ENCODE measurements at places on chromosomes 5 and 9.

GRCh38 chr9:94867842-94868312 lies 141.4 kb downstream of the AOPEP start:
- no peak for DNase-seq

DNA sequence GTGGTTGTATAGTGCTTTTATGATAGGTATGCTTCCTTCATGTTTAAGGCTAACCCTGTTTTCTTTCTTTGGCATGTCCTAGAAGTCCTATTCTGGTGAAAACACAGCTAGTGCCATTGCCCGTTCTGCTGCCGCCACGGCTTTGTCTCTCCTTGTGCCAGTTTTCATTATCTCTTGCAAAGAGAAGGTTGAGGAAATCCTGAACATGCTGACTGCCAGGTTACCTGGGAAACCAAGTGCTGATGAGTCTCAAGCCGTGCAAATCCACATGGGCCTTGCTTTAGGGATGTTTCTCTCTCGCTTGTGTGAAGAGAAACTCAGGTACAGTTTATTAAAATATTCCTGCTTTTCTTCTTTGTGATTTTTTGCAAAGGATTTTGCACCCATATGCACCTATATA lies 102.2 kb downstream of the HACD4 start:
- no peak for DNase-seq

- DNase-seq: no peak
Observed at GRCh38 chr5:91840412-91840811, 457.3 kb upstream of the ARRDC3 start.

DNA sequence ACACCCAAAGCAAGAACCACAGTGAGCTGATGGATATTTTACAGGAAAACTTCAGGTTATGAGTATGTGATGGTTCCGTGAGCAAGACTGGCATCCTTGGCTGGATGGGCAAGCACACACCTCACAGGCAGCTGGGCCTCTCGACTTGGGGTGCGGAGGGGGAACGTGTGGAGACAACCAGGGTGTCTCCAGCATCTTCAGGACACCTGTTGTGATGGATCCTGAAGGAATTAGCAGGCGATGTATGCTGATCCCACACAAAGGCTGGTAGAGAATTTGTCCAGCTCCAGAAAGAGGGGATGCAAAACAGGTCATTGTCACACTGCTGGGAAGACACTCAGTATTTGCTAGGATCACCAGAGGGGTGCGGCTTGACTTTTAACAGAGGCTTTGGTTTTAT lies 42.7 kb downstream of the SECISBP2 start:
- DNase-seq: no peak

DNA sequence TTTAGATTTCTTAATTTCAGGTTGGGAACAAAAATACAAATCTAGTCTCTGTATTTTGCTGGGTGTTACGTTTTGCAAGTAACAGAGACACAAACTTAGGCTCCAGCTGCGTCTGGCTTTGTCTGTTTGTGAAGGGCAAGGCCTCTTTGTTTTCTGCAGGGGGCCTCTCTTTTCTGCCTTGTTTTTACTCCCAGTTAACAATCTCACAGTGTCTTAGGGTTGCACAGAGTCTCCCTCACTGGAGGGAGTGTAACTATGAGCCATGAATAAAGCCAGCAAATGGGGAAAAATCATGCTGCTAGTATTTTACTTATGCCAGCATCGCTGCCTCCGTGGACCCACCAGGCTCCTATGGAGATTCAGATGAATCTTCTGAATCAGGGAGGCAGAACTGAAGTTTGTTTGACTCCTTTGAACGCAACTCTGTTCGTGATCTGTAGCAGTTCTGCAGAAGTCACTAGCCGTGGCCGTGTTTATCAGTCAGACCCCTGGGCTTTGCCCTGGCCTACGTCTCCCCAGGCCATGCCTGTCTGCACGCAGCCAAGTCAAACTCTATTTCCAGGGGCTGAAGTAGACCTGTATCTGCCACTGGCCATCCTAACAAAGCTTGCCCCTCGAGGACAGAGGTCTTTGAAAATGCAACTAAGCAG lies 77.2 kb downstream of the ATP10B start:
- no peak for DNase-seq

DNA sequence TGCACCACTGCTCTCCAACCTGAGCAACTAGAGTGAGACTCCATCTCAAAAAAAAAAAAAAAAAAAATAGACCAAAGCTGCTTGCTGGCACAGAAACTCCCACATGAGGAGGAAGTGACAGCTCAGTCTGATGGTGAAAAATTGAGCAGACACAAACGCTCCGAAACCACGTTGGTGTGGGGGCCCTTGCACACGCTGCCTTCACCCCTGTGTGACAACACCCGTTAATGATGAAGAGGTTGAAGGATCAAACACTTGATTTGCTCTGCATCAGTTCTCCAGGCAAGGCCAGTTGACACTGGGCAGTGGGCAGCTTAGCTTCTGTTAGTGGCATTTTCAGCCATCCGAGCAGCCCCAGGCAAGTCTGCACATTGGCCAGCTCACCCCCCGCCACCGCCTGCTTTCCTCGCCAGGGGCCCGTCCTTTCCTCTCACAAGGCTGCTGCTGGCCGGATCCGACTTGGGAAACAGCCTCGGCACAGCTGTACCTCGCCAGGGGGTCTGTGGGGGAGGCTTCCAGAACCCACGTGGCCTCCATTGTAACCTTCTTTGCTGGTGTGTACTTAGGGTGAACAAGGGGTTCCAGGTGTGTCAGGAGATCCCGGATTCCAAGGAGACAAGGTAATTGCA lies 79.8 kb downstream of the COL27A1 start:
- DNase-seq: no peak

DNA sequence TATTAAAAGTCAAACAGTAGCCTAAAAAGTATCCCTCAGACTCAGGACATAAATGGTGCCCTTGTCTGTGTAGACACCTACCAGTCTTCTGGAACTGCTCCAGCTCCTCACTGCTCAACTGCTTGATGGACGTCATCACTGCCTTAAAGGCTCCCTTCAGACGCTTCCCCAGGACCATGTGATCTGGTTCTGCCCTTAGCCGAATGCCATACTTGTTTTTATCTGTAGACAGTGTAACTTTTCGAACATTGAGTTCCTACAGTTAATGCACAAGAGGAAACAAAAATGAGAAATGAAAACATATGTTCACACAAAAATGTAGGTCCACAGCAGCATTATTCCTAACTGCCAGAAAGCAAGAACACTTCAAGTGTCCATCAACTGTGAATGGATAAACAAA lies 46.2 kb downstream of the IARS1 start:
- DNase-seq: no peak

DNA sequence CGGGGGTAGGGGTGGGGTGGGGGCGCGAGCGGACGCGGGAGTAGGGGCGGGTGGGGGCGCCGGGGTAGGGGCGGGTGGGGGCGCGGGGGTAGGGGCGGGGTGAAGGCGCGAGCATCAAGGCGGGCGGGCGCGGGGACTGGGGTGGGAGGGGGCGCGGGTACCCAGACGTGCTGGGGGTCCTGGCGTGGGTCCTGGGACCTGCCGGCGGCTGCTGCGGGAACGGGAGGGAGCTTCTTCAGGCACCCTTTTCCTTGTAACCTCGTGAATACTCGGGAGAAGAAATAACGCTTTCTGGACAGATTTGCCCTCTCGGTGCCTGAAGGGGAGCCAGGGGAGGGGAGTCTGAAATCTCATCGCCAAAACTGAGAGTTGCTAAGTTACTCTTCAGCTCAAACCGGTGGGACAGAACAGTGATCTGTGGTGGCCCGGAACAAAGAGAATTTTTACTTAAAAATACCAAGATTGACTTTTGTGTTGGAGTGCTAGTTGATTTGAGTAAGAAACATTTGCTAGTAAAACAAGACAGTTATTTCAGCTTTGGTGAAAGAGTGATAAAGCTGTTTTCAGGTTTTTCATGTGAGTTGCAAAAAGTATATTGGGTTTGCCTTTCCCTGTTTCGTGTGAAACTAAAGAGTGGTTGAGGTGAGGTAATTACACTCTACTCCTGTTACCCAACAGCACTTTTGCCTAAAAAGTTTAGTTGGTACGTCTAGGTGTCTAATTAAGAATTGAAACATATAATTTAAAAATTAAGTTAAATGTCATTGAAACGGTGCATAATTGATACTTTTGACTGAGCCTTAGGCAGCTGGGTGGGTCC lies 643 bp downstream of the PLEKHG4B start:
- DNase-seq: no peak

DNA sequence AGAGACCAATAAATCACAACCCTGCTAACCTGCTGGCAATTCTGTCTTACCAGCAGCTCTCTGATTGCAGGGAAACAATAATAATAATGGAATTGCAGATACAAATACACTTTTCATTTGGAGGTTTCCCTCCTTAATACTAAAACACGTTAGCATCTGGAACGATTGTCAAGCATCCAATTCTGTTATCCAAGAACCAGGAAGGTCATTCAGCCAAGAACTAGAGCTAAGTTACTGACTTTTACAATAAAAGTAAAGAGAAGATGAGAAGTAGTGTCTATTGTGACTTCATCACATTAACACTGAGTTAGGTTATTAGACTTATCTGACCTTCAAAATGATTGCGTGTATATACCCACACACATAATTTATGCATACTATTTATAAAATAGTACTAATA lies 335.6 kb downstream of the BRINP1 start:
- DNase-seq: no peak

DNA sequence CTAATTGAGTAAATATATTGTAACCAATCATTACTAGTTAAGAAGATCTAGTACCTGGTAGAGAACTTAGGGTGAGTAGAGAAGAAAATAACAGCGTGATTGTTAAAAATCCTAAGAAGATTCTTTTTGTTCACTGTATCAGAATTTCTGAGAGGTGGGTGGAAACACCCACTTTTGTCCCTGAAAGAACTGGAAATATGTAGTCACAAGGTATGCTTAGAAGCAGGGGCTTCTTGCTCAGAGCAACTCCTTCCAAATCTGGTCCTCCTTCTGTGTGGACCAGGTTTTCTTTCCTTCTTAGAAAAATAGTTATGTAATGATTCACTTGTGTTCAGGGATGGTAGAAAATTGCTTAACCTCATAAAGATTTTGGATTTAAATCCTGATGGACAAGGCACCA lies 11.9 kb upstream of the TOMM5 start:
- no peak for DNase-seq

DNA sequence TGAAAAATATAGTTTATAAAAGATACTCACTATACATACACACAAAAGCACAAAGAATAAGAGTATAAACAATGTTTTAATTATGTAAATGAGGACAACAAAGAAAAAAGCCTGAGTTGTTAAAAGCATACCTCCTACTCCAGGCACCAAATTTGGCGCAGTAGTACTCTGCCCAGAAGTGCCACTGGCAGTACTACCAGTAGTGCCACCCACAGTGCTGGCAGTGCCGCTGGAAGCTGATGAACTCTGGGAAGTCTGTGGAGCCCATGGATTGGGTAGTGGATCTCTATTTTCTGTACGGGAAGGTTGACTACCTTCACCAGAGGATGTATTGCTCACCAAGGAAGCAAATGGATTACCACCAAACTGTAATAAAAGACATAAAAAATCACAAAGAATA lies 30.2 kb downstream of the UBQLN1 start:
- no peak for DNase-seq

GRCh38 chr5:37424441-37424840 lies 45.3 kb downstream of the WDR70 start:
- no peak for DNase-seq

- DNase-seq: no peak
Observed at GRCh38 chr5:71974165-71974564, 133.1 kb upstream of the MAP1B start.

- DNase-seq: no peak
Observed at GRCh38 chr5:126811515-126812198, 34.7 kb downstream of the LMNB1 start.

DNA sequence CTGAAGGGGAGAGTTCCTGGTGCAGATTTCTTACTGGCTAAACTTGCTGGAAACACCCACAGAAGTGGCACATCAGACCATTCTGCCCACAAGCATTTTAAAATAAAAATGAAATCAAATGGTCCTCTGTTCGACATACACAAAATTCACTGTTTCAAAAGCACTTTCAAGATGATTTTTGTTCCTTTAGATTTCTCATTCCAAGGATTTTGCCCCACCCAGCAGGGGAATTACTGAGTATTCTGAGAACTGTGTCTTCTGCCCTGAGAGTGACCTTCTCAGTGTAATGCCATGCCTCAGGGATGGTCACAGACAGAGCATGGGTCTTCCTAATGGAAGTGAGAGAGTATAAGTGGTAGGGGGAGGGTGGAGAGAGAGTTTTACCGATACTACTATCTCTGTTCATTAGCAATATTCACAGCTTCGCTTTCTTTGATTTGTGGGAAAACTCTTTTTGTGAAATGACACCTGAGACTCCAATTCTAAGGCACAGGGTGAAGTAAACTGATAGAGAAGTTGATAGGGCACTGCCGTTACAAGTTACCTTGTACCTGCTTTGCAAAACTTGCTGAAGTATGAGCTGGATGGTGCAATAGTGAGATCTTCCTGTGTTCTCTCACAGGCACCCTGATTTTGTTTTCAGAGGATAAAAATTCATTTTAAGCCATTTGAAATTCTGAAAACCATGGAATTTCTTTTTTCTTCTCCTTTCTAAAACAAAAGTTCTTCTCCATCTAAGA lies 95.8 kb upstream of the CD180 start:
- DNase-seq: no peak

GRCh38 chr5:31682851-31683250 lies 43.9 kb downstream of the PDZD2 start:
- no peak for DNase-seq

- DNase-seq: no peak
Observed at GRCh38 chr5:97062046-97062445, 80.4 kb downstream of the LIX1 start.

All from NAMALWA (cell line).